Myocyte (in vitro differentiated cells): ENCODE measurements at places on chromosomes 7 and 10. TPM values are rescaled to one million over a fixed set of nuclear protein-coding genes. Genes with fewer than 3 reads are reported as not detected.

DNA sequence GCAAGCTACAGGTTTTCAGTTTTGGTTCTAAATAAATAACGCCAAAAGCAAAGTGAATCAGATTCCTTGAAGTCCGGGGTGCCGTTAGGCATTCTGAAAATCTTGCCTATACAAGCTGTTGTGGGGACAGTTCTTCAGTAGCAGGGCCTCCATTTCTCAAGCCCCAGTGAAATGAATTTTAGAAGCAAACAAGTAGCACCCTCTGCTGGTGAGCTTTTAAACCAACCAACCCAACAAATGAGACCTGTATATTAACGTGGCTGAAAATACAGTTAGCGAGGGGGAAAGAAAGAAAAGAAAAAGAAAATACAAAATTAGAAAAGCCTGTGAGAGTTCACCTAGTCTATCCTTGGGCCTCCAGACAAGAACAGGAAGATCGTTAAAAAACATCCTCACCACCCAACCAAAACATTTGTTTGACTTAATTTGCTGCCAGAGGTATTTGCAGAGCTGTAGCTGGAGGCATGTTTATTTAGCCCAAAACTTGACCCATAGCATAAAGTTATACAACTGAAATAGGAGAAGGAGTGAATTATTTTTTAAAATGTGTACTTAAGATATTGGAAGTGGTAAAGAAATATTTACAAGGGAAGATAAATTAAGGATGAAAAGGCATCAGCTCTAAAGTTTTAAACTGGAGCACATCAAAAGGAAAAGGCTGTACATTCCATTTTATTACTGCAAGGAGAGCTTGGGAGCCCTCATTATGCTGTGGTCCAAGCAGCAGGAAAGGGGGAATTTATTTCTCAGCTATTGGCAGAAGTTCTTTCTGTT, 98.9 kb downstream of the DYNC1I1 start:
- peak; percentile 81 for DNase-seq

GRCh38 chr10:77661674-77662073, 24.1 kb upstream of the KCNMA1 start:
- DNase-seq, result no peak

Gene FAM25G
- total RNA-seq, result not detected in 2 replicates

DNA sequence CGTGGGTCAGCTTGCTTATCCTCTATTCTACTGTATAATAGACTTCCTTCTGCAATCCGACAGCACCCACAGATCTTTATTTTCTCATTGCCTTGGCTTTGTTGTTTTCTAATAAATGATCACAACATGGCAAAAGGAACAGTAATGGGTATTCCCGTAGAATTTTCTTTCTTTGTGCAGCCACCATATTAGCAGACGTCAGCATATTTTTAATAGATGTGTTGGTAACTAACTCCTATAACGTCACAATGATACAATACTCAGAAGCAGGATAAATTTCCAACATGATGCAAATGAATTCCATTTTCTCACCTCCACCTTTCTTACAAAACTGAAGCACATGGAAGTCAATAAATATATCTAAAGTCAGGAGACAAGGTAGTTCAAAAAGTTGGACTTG, 617.6 kb downstream of the MAGI2 start:
- no peak for DNase-seq

DNA sequence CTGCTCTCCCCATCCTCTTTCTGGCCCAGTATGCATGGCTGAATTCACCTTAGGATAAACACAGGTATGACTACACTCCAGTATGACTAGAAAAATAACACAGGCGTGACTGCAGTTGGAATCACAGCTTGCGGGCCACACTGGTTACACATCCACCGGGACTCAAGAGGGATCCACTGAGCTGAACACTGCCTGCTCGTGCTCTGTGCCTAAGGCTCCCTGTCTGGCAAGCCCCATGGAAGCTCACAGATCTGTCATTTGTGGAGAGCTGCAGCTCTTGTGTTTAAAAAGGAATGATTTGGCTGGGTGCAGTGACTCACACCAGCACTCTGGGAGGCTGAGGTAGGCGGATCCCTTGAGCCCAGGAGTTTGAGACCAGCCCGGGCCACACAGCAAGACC, 26.8 kb downstream of the VOPP1 start:
- peak; percentile 69 for DNase-seq

Gene TMEM229A
- total RNA-seq, result not detected in 2 replicates

DNA sequence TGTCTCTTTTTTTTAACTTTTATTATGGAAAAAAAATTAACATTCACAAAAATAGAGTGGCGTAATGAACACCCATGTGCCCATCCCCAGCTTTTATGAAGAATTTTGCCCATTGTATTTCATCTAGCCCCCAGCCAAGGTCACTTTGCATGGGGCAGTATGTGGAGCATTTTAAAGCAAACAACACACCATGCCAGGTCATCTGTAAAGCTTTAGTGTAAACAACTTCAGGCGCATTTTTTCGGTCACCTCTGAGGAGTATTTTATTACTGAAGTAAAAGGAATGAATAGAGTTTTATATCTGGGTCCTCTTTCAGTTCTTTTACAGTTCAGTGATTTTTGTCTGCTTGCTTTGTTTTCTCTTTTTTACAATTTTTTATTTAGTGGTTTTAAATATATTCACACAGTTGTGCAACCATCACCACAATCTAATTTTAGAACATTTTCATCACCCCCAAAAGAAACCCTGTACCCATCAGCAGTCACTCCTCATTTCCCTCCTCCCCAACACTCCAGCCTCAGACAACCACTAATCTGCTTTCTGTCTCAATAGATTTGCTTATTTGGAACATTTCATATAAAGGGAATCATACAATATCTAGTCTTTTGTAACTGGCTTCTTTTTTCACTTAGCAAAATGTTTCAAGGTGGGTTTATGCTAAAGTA, 87.9 kb downstream of the SLC37A3 start:
- no peak for DNase-seq

- DNase-seq, result no peak
Observed at GRCh38 chr10:75011221-75011620, 100.2 kb upstream of the SAMD8 start.

- no peak for DNase-seq
Observed at GRCh38 chr10:717458-717857, 28.0 kb upstream of the DIP2C start.
